ENCODE measurements at places on chromosomes 12 and 14.

GRCh38 chr14:91138511-91139359 is 24.9 kb downstream of the DGLUCY start:
- no peak for DNase-seq

DNA sequence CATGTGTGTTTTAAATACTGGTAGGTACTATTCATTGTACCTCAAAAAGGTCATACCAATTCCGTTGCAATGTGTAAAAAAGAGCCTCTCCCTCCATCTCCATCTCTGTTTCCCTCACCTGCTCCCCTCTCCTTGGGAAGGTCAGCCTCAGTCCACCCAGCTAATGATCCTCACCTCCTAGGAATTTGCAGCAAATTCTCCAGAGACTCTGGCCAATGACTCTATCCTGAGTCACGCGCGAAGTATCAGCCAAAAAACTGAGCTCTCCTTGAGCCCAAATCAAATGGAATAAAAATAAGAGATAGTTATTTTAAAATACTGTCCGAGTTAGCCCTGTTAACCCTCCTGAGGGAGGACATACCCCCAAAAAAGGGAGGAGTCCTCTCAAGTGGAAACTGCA is 148.4 kb downstream of the DPF3 start:
- peak; percentile 73 for DNase-seq

GRCh38 chr12:63915105-63915800 is 70.8 kb downstream of the SRGAP1 start:
- DNase-seq, result peak; percentile 69

GRCh38 chr14:100168506-100168905 is 9.1 kb upstream of the DEGS2 start:
- DNase-seq, result no peak

Measured in GM04503 (cell line).